Upper lobe of right lung (tissue), 1 donor: ENCODE measurements at places on chromosomes 3 and 15. TPM values are rescaled to one million over a fixed set of nuclear protein-coding genes. Genes with fewer than 3 reads are reported as not detected.

The TMCO5A gene
- total RNA-seq: not detected

The ZNF385D gene
- 9.4 TPM for total RNA-seq

The HCLS1 gene
- 76.5 TPM for total RNA-seq

- peak overlapping the region; percentile 96 for H3K4me3 ChIP-seq
- H3K36me3 ChIP-seq: no peaks in the 10 kb centered on the region
- no peaks in the 10 kb centered on the region for H3K27me3 ChIP-seq
- H3K27ac ChIP-seq: peak overlapping the region; percentile 98
- peaks cover 26% of the 10 kb centered on the region for H3K4me1 ChIP-seq
Measured at GRCh38 chr15:25439369-25439836, 579 bp upstream of the UBE3A start.

- H3K4me3 ChIP-seq: no peak overlapping the region
- no peak overlapping the region for H3K27ac ChIP-seq
- no peaks in the 10 kb centered on the region for H3K4me1 ChIP-seq
- DNase-seq: no peak
Measured at GRCh38 chr3:79846148-79846933, 78.5 kb upstream of the ROBO1 start.

DNA sequence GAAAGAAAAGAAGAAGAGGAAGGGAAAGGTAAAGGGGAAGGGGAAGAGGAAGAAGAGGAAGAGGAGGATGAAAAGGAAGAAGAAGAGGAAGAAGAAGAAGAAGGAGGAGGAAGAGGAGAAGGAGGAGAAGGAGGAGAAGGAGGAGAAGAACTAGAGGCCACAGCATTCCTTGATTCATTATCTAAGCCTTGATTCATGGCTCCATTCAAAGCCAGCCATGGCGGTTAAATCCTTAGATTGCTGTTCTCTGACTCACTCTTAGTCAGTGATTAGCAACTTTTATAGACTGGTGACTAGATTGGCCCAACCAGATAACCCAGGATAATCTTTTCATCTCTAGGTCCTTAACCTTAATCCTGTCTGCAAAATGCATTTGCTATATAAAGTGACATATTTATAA, 47.6 kb downstream of the OSTN start:
- H3K4me1 ChIP-seq: no peaks in the 10 kb centered on the region
- H3K4me3 ChIP-seq: no peak overlapping the region
- no peak overlapping the region for H3K27ac ChIP-seq
- no peak for DNase-seq
- no peaks in the 10 kb centered on the region for H3K27me3 ChIP-seq

GRCh38 chr3:100120012-100120411, 5.7 kb upstream of the FILIP1L start:
- H3K4me1 ChIP-seq: no peaks in the 10 kb centered on the region
- no peaks in the 10 kb centered on the region for H3K36me3 ChIP-seq
- no peak overlapping the region for H3K27ac ChIP-seq
- H3K4me3 ChIP-seq: no peak overlapping the region
- H3K27me3 ChIP-seq: no peaks in the 10 kb centered on the region

DNA sequence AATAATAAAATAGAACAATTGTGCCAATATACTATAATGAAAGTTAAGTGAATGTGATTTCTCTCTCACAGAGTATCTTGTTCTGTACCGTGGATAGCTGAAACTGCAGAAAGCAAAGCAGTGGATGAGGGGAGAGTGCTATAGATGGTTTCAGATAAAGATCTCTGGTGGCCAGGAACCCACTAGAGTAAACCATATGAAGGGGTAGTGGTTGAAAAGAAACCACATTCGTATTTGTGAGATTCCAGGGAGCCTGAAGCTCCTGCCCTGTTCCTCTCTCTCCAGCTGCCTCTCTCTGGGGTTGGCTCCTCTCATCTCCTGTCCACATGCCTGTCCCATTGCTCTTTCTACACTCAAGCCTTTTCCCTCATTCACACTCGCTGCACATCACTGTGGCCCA, 8.9 kb downstream of the ABHD17C start:
- H3K4me1 ChIP-seq: peaks cover 52% of the 10 kb centered on the region
- no peak overlapping the region for H3K4me3 ChIP-seq
- no peak overlapping the region for H3K27ac ChIP-seq
- no peak for DNase-seq
- H3K36me3 ChIP-seq: no peaks in the 10 kb centered on the region
